ENCODE measurements at places on chromosomes 7 and 10.

- DNase-seq = no peak
Observed at GRCh38 chr10:35208536-35208935, 81.9 kb downstream of the CREM start.

- no peak for DNase-seq
Observed at GRCh38 chr7:144497282-144497681, 93.8 kb upstream of the NOBOX start.

DNA sequence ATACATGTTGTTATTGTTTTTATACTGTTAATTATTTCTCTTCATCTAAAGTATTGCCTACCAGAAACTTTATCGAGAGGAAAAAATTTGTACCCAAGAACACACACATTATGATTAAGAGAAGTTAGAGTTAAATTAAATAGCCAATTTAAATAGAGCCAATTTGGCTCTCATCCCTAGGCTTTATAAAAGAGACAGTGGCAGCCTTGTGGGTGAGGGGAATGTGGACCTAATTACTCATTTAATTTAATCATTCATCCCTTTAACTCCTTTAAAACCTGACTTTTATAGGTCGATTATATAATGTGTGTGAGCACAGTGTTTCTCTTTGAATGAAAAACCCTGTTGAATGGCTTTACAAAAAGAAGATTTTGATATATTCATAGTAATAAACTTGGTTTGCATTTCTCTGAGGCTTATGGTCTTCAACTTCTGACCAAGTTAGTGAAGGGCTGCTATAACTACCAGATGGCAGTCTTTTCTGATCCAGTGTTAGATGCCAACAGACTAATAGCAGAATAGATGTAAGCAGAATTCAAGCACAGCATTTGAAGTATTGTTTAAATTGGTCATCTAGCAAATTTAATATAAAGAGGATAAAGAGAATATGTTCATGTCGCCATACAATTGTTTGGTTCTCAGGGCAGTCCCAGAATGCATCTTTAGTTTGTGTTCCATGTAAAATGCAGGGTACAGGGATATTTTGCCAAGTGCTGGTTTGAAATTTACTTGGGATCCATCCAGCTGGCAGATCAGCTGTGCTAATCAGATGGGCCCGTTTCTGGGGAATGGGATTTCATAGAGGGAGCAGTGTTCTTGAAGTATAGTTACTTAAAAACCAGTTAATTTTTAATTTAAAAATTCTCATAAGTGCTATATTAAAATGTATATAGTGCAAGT, 25.3 kb downstream of the ADD3 start:
- no peak for DNase-seq

DNA sequence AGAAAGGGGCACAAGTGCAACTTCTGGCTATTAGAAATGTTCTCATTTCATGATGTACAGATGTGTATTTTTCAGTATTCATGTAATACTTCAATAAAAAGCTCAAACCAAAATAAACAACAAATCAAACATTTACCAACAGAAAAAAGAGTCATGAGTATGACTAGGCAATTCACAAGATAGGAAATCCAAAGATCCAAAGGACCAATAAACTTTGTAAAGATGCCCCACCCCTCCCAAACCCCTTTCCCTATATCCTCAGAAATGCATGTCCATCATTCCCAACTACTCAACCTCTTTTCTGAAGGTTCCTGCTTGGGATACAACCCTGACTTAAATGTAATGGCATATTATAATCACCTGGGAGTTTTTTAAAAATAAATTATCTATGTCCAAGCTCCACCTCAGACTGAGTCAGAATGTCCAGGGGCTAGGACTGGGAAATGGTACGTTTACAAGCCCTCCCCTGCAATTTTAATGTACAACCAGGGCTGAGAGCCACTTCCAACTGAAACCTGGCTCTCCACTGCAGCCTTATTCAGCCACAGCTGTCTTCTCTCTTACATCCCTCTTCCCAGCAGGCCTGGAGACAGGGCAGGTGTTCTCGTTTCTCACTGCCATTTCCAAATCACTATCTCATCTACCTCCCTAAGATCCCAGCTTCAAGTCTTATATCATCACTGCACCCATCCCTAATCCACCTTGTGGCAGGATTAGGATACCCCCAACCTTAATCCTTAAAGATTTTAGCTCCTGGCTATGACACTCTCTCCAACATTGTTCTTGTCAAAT, 36.5 kb downstream of the COA1 start:
- DNase-seq = no peak

GRCh38 chr7:155852426-155853301, 40.4 kb upstream of the SHH start:
- no peak for DNase-seq

- DNase-seq = no peak
Observed at GRCh38 chr7:44615149-44615611, 8.8 kb downstream of the OGDH start.

GRCh38 chr10:3477683-3478082, 305.1 kb upstream of the PITRM1 start:
- no peak for DNase-seq

DNA sequence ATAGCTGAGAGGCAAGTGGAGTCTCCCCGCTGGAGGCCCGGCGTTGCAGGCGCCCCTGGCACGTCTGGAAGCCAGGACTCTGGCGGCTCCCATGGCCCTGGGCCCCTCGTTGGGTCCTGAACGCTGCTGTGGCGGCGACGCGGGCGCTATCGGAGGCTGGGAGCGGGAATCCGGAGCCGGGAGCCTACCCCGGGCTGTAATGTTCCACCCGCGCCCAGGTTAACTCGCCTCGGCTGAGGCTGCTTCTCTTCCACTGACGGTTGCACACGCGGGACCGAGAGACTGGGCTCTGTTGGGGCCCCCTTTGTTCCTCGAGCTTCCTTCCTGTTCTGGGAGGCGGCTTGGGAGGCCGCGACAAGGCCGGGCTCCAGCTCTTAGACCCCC, 1.3 kb upstream of the HOXA5 start:
- DNase-seq = no peak

- no peak for DNase-seq
Observed at GRCh38 chr7:13217768-13218167, 530.3 kb downstream of the ARL4A start.

GRCh38 chr10:61097026-61097425, 153.0 kb upstream of the RHOBTB1 start:
- no peak for DNase-seq

DNA sequence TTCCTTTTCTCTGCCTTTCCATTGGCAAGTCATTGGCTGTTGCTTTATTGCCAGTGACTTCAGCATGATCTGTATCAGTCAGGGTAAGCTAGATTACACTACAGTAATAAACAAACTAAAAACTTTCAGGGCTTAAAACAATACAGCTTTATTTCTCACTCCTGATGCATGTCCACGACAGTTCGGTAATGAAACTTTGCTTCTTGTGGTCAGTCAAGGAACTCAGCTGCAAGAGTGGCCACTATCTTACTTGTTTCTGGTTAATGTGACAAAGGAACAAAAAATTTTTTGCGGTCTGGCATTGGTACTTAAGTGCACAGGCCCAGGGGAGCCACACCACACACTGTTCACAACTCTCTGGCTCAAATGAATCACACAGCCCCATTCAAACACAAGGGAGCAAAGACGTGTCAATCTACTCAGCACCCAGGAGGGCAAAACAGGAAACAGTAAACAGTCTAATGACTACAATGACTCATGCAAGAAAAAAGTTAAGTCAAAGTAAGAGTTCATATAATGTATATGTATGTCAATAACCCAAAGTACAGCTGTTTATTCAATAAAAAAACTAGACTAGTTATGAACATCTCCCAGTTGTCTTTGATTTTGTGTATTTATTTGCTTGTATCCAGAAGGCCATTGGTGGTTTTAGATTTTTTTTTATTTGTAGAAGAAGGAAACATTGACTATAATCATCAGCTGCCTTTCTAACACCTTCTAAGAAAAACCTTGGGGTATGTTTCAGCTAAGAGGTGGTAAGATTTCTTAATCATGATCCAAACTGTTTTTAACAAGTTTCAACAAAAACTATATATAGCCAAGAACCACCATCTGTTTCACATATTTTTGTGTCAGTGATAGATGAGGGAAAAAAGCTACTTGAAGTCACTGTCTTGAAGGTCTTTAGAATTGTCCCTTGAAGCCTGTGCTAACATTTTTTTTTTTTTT, 134.4 kb upstream of the FAM3C start:
- no peak for DNase-seq

GRCh38 chr10:21449288-21449966, 76.1 kb downstream of the SKIDA1 start:
- no peak for DNase-seq

GRCh38 chr7:24192053-24192452, 91.9 kb upstream of the NPY start:
- no peak for DNase-seq

- DNase-seq = no peak
Observed at GRCh38 chr10:89352802-89353201, 25.0 kb downstream of the IFIT3 start.

DNA sequence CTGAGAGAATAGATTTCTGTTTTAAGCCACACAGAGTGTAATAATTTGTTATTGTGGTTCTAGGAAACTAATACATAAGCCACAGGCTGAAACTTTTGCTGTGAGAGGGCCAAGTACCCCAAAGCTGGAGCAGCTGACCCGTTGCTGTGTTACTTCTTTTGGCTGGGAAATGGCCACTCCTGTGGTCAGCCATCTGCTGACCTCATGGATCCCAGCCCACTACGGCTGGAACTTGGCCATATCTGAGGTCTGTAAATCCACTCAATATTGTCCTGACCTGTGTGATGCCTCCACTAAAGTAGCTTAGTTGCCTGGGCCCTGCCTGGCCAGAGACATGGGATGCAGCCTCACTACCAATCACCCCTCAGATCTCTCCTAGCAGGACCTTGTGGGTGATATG, 17.4 kb upstream of the LOXL4 start:
- no peak for DNase-seq

- no peak for DNase-seq
Observed at GRCh38 chr10:114397651-114398145, 6.6 kb downstream of the AFAP1L2 start.

Data from neural crest cell (in vitro differentiated cells).